T-helper 2 cell (primary cell): ENCODE measurements at places on chromosomes 4 and X.

GRCh38 chr4:143372093-143372915, 35.6 kb downstream of the GAB1 start:
- no peak for DNase-seq

- no peak for DNase-seq
Observed at GRCh38 chrX:79408623-79409322, 41.6 kb upstream of the ITM2A start.

DNA sequence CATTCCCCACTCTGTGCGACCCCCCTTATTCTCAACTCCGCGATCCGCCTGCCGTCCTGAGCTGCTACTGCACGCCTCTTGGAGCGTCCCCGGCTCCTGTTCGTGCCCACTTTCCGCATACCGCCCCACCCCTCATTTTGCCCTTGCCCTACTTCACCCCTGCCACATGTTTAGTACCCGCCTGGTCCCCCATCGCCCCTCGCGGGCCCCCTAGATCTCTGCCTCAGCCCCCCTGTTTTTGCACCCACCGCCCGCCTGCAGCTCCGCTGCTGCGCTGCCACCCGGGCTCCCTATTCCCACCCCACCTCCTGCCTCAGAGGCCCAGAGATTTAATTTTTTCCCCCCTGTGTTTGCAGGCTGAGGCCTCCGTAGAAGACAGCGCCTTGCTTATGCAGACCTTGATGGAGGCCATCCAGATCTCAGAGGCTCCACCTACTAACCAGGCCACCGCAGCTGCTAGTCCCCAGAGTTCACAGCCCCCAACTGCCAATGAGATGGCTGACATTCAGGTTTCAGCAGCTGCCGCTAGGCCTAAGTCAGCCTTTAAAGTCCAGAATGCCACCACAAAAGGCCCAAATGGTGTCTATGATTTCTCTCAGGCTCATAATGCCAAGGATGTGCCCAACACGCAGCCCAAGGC, 1.4 kb downstream of the MAGED1 start:
- DNase-seq: no peak

- peak; percentile 95 for DNase-seq
Observed at GRCh38 chr4:119300101-119300978, 21.6 kb downstream of the FABP2 start.

DNA sequence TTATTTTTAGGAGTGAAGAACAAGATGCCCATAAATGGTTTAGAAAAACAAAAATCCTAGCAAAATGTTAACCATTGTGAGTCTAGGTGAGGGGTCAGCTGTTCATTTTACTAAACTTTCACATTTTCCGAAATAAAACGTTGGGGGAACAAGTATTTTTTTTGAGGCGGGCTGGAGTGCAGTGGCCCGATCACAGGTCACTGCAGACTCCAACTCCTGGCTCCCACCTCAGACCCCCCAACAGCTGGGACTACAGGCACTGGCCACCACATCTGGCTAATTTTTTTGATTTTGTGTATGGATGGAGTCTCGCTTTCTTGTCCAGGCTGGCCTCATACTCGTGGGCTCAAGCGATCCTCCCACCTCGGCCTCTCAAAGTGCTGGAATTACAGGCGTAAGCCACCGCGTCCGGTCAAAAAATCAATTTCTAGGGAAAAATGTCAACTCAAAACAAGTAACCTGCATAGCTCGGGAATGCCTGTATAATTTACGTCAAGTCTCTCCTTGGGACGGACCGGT, 742 bp upstream of the TAF1 start:
- DNase-seq: no peak

- DNase-seq: no peak
Observed at GRCh38 chrX:40445691-40446090, 135.1 kb upstream of the ATP6AP2 start.
